Nucleus accumbens (tissue), 56 donors: ENCODE measurements at places on chromosomes 1 and 21.

DNA sequence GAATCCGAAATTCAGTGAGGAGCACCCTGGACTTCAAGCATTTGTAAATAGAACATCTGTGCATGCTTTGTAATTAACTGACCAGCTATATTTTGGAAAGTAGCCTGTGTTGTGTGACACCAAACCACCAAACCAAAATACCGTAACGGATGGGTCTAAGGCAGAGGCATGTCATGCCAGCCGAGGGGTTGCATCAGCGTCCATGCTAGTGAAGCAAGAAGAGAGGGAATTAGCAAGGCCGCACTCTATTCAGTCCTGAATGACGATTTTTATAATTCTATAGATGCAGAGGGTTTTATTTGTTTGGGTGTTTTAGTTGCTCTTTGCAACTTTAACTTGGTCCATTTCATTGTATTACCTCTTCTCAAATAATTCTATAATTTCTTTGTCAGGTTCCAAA, 116.8 kb upstream of the SMYD2 start:
- no peak for DNase-seq

- DNase-seq, result no peak
These were observed 781 bp downstream of the PROX1 start for GRCh38 chr1:213988507-213989001.

DNA sequence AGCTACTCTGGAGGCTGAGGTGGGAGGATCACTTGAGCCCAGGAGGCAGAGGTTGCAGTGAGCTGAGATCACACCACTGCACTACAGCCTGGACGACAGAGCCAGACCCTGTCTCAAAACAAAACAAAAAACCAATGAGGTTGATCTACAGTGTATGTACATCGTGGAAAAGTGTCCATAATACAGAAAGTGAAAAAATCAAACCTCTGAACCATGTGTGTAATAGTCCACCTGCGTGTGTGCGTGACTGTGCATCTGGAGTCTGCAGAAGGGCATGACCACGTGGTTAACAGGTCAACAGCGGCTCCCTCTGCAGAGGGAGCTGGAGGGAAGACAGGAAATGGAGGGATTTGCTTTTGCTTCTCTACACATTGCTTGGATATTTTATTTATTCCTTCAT, 32.4 kb upstream of the ENO1 start:
- DNase-seq, result no peak

DNA sequence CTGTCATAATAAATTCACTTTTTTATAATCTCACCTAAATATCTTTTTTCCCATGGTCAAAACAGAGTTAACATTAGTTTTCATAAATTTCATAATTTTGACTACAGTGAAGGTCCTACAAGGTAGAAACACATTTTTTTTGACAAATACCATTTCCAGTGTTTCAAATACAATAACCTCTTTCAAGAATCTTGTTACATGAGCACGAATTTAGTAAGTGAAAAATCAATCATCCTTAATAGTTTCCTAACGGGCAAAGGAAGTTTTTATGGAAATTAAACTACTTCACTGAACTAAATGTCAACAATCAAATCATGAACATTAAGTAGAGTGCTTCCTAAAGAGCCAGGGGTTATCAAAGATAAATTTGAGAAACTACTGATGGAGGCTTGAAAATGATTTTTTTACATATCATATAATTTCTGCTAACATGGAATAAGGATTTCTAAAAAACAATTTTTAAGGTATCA, 35.4 kb downstream of the ABL2 start:
- no peak for DNase-seq

- no peak for DNase-seq
These were observed 30.9 kb downstream of the VWA5B1 start for GRCh38 chr1:20321573-20321972.

- peak; percentile 18 for DNase-seq
These were observed 384.9 kb downstream of the HLX start for GRCh38 chr1:221263831-221264767.

- DNase-seq, result no peak
These were observed 1.1 kb downstream of the NR5A2 start for GRCh38 chr1:200028586-200029034.

DNA sequence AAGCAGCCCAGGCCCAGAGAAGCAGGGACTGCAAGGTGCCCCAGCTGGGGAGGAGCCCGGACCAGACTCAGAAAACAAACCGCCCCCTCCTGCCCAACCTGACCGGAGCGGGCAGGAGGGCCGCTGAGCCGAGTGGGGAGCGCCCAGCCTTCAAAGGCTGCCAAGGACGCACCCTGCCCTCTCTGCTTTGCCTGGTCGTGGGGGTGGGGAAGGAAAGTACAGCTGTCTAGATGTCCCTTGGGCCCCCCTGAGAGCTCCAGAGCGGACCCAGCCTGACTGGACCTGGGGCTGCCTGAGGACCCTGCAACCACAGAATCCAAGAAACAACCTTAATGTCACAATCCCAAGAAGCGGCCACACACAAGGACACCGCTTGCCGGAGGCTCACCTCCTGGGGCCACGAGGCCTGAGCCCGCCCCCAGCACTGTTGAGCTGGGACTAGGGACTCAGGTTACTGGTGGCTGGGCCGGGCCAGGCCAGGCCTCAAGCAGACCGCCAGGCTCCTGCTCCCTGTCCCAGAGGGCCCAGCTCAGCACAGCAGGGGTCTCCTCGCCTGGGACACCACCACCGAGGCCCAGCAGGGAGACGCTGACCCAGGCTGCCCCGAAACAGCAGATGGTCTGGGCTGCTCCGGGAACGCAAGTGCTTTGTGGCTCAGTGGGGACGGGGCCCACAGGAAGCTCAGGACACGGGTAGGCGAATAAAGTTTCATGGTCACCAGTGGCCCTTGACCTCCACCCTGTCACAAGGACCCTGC, 1.4 kb downstream of the DVL1 start:
- no peak for DNase-seq

- DNase-seq, result no peak
These were observed 67.4 kb downstream of the KCNJ6 start for GRCh38 chr21:37848721-37849490.

GRCh38 chr21:36461277-36461917, 18.5 kb downstream of the CLDN14 start:
- no peak for DNase-seq

DNA sequence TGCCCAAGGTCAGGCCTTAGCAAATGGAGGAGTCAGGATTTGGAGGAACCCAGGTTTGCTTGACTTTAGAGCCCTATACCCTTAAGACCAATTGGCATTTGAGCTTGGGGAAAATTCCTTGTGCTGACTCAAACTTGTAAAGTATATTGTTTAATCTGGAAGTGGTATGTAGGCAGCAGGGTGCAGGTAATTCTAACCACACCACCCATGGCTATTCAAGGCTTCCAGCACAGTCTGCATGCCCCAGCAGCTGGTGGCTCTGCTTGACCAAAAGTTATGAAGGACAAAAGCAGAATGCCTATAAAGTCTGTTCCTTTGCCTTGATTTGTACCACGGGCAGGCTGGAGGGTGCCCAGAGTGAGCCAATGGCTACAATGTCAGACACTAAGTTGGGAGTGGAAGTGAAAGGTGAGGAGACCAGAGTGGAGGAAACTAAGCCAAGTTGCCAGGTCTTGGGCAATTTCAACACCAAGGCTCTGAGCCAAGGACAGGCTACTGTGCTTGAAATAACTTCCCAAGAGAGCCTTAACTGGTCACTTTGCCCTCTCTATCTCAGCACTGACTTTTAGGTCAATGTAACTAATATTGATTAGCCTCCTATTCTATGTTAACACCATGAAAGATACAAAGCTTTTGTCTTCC, 4.7 kb upstream of the G0S2 start:
- DNase-seq, result no peak

DNA sequence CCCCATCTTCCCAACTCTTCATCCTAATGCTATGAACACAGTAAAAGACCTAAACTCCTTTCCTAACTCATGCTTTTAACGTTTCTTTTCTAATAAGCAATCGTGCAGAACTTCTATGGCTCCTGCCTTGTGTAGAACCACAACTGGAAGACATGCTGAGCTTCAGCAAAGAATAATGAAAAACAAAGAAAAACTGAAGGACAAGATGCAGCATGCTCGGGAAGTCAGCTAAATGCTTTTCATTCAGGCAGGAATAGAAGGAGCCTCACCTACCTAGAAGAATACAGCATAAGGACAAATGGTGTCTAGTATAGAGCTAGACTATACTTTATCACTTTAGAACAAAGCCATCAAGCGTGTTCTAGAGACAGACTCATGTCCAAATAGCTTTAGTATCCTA, 45.9 kb downstream of the LUZP1 start:
- no peak for DNase-seq

DNA sequence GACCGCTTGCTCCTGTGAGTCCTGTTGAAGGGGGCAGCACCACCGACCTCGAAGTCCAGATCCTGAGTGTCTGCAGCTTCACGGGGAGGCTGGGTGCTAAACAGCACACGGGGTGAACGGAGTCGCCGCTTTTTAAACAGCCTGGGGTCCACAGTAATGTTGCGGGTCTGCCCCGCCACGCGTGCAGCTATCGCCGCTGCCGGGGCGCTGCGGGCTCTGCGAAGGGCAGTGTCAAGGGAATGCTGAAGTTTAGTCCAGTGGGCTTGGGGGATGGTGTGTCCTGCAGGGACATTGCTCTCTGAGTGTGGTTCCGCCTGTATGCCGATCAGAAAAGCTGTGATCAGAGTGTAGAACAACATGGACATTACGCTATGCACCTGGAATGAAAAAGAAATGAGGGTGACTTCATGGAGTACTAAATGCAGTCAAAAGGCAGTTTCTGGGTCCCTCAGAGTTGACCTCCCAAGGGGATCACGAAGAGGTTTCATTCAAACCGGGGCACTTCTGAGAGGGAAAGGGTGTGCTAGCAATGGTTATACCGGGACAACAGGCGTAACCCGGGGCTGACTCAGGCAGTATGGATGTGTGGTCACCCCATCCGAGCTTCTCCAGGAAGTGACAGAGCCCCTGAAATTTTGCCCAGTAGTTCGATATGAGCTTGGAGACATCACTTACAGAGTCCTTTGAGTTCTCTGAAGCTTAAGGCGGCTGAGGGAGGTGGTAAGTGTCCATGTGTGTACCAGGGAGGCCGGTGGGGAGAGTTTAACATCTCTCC, 51.4 kb downstream of the NGF start:
- no peak for DNase-seq

DNA sequence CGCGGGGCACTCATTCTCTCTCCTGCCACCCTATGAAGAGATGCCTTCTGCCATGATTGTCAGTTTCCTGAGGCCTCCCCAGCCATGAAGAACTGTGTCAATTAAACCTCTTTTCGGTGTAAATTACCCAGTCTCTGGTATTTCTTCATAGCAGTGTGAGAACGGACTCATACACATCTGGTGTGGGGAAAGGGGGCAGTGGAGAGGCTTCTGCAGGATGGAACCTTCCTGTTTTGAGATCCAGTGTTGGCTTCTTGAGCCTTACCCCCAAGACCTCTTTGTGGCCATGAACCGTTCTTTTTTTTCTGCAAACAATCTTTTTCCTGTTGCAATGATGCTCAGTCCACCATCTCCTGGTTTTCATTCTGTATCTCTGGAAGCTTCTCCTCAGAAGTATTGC, 248.4 kb downstream of the PRDM2 start:
- no peak for DNase-seq

- DNase-seq, result no peak
These were observed 48.2 kb downstream of the SYT6 start for GRCh38 chr1:114105421-114105979.

DNA sequence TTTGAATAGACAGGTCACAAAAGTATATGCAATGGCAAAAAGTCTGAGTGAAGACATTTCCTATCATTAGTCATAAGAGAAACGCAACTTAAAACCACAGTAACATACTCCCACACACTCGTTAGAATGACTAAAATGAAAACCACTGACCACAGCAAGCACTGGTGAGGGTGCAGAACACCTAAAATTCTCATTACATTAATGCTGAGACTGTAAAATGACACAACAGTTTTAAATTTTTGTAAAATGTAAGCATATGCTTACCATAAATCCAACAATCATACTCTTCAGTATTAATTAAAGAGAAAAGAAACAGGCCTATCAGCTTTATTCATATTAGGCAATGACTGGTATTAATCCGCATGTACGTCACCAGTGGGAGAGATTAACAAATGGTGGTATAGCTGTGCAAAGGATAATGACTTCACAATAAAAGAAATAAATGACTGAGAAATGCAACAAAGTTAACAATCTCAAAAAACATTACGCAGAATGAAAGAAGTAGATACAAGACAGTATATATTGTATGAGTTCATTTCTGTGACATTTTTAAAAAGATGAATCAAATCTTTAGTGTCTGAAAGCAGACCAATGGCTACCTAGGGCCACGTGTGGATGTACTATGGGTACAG, 253.5 kb downstream of the AKT3 start:
- DNase-seq, result no peak

DNA sequence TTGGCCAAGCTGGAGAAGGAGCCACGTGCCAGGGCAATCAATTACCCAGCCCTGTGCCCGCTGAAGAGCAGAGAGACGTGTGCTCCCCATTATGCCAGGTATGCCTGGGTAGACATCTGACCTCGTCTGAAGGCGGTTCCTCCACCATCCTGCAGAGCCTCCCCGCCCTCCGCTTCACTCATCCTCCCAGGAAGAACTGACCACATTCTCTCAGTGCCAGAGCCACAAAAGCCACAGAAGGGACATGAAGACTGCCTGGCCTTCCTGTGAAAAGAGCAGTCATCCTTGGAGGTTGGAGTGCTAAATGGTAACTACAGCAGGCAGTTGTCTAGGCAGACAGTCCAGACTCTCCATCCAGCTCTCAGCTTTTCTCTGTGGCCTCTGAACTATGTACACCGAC, 12.0 kb downstream of the SYT2 start:
- no peak for DNase-seq

GRCh38 chr1:5493851-5494311, 498.3 kb downstream of the NPHP4 start:
- no peak for DNase-seq

GRCh38 chr1:15337656-15338402, 71.9 kb upstream of the EFHD2 start:
- DNase-seq, result no peak

DNA sequence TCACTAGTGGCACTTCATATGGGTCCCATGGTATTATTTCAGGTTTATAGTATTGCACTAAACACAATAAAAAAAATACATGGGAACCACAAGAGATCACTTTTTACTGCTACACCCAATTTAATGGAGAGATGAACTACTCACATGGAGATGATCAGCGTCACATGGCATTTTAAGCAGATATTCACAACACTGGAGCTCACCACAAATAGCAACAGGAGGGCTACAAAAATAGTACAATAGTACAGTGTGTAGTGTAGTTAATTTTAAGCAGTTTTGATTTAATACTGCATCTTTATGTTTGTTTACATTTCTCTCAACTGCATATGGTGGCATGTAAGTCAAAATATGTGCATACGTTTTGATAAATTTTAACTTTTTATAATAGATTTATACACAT, 31.0 kb downstream of the SNX7 start:
- DNase-seq, result no peak

DNA sequence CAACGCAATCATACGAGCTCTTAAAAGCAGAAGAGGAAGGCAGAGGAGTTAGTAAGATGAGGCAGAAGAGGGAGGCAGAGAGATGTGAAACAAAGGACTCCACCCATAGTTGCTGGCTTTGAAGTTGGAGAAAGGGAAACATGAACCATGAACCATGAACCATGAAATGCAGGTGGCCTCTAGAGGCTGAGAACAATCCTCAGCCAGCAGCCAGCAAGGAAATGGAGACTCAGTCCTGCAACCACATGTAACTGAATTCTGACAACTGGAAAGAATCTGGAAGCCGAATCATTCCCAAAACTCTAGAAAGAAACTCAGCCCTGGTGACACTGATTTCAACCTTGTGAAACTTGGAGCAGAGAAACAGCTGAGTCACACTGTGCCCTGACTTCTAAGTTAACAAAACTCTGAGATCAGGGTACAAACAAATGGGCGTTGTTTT, 10.1 kb downstream of the DIPK1A start:
- no peak for DNase-seq

GRCh38 chr21:38888991-38889561, 83.3 kb downstream of the ETS2 start:
- DNase-seq, result no peak
